ENCODE measurements at places on chromosomes 2 and 18.

DNA sequence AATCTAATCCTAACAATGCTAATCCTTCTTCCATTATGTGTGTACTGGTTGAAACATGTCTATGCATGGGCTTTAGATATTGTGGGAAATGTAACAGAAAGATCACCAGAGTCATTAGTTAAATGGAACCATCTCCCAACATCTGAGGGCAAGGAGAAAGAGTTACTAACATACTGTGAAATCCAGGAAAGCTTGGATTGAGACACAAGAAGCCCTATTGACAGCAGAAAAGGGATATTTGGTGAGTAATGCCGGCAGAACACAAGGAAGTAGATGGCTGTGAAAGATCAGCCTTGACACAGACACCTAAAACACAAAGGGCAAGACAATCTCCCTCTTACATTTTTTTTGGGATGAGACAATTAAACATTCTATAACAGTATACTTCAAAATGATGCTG is 28.5 kb upstream of the LAMA1 start:
- DNase-seq, result no peak

DNA sequence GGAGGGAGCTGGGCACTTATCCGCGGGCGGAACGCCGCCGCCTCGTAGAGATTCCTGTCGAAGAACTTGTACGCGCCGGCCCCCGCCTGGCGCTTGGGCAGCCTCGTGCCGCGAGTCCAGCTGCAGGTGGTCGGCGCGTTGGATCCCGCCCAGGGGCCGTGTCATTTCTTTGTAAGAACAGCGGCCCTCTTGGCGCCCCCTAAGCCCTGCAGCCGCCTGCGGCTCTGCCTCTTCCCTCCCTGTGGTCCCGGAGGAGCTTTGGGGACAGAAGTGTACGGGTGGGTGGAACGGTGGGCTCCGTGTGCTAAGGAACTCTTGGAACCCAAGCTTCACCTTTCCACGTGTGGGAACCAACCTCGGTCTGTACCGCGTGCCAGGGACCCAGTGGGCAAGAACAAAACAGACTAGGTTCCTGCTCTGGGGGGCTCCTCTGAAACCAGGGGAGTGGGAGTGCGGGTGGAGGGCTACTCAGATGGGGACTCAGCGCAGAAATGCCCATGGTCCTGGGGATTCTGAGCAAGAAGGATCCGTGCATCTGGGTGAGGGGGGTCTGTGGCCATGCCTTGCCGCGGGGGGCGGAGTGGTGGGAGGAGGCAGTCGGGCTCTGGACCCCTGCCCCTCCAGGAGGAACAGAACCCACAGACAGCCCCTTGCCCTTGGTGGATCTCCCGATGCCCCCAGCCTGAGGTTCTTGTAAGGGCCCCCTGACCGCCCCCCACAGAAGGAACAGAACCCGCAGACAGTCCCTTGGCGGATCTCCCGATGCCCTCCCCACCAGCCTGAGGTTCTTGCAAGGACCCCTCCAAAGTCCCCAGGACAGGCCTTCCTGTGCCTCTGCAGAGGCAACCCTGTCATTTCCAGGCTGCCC is 1.5 kb downstream of the GPC1 start:
- DNase-seq, result no peak

- no peak for DNase-seq
These were observed 3.8 kb downstream of the PROM2 start for GRCh38 chr2:95278051-95278471.

DNA sequence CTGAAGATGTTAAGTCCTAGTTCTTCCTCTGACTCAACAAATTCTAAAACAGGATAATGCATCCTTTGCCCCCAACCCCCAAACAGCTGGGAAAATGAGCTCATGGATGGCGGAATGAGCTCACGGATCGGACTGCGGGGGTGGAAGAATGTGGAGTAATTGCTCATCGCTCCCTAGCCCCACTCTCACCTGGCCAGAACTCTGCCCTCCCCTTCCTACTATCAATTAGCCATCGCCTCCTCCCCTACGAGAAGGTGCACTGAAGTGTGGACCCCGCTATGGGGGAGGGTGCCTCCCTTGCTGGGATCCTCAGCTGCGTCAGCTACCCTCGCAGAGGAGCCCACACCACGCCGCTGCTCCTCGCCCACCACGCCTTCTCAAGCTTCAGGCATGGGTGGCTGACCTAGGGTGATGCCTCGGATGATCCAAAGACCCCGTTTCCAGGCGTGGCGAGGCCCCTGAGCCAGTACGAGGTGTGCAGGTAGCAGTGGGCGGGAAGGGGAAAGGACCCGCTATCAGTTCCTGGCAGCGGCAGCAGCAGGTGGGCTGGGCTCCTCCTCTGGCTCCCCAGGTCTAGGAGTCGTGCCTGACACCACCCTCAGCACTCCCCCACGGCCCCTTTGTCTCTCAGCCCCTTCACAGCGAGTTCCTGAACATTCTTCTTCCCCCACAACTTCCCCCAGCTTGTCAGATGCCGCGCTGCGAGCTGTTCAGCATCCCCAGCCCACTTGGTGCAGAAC is 82.1 kb upstream of the POMC start:
- DNase-seq, result peak; percentile 59

DNA sequence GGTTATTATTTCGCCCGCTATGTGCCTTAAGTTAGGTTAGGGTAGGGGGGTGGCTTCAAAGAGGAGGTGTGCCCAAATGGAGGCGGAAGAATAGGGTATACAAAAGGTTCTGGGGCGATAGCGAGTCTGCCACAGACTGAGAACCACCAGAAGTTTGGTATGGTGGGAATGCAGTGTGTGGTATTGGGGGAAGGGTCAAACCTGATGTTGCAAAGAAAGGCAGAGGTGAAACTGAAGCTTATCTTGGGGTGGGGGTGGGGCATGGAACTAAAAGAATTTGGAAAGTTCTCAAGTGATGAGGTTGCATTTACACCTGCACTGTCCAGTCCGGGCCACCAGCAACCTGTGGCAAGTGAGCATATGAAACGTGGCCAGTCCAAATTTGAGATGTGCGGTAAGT is 11.8 kb upstream of the CCBE1 start:
- DNase-seq, result no peak

- DNase-seq, result no peak
These were observed 8.3 kb downstream of the KCNG2 start for GRCh38 chr18:79805926-79806487.

- no peak for DNase-seq
These were observed 739.3 kb upstream of the LRRTM4 start for GRCh38 chr2:78261454-78261853.

DNA sequence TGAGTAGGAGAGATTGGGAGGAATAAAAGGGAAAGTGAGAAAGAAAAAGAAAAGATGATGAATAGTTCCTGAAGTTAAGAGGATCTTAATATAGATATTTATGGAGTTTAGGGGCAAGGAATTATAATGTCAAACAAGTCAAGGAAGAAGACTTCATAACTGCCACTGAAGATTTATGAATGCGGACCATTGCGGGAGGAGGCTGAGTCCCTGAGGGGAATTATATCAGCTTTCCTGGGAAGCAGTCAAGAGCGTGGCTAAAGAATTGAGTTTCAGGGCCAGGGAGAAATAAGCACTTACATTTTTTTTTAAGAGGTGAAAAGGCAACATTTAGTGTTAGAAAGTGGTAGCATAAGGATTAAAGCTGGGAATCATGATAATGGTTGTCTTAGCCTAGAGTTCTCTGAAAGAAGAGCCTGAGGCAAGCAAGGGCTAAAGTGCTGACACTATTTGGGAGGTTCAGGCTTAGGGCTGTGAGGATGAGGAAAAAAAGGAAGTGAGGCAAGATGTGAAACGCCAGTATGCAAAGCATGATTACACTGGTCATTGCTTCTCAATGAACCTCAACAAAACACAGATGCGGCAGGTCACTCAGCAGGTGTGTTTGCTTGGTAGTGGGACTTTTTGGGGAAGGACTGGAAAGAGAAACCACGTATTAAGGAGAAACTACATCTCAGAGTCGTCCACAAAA is 217.1 kb downstream of the SLC4A3 start:
- no peak for DNase-seq

GRCh38 chr18:79677221-79677620 is 2.4 kb upstream of the CTDP1 start:
- no peak for DNase-seq

GRCh38 chr2:144086965-144087364 is 433.0 kb downstream of the ZEB2 start:
- DNase-seq, result no peak

- no peak for DNase-seq
These were observed 324.8 kb upstream of the HS6ST1 start for GRCh38 chr2:128643221-128644065.

DNA sequence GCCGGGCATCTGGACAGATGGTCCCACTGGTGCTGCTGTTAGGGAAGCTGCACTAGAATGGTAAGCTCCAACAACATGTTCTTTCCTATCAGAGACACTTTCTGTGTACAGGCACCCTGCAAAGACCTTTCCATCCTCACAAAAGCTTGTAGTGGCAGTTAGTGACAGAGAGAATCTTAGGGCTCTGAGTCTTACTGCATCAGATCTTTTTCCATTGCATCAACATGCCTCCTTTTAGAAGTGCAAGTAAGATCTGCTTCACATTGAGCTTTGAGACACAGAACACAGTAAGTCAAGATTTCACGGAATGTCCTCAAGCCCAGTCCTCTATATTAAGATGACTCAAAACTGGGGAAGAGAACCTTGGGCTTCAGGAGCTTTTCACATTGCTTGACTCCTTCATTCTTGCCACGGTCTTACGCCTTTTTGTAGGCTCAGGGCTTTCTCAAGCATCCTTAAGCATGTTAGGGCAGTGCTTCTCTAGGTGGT is 52.6 kb downstream of the ARL4C start:
- no peak for DNase-seq

DNA sequence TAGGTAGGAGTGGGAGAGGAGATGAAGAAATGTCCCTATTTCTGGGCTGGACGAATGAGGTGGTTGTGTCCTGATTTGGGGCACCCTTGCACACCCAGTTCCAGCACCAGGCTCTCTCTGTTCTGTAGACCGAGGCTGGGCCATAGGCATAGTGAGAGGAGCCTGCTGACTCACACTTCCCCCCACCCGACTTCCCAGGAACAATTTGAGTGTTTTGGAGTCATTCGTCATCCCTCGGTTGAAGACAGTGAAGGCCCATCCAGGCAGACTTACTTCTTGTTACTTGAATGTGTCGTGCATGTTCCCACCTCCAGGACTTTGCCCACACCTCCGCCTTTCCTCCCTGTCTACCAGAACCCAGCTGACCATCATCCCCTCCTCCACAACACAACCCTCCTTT is 179.1 kb downstream of the HAUS1 start:
- DNase-seq, result no peak

DNA sequence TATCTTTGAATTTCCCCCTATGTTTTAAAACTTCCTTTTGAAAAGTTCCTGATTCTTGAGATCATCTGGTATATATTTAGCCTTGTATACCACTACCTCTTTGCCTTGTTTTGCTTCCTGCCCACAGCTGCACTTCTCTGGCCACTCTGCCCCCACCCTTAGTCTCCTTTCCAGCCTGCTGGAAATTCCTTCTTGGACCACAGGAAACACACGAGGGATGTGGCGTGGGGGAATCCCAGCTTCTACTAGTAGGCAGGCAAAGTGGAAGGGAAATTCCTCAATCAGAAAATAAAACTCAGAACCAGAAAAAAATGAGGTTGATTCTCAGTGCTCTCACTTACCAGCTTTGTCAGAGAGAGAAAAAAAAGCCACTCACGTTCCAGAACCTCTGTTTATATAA is 13.4 kb downstream of the IL18RAP start:
- DNase-seq, result peak; percentile 26

DNA sequence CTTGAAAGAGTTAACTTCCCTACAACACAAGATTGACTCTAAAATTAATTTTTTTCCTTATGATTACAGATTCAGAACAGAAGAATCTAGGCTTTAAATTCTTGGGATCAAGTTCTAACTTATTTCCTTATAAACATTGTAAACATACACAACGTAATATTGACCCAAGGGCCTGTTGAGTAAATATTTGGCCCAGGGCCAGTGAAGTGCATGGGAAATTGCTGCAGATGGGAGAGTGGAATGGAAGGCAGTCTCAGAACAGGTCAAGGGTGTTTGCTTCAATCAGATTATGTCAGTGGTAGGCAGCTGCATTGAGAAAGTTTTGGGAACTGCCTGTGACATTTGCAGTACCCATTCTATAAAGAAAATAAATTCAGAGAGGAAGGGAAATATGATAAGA is 137.6 kb downstream of the MYO1B start:
- peak; percentile 69 for DNase-seq

DNA sequence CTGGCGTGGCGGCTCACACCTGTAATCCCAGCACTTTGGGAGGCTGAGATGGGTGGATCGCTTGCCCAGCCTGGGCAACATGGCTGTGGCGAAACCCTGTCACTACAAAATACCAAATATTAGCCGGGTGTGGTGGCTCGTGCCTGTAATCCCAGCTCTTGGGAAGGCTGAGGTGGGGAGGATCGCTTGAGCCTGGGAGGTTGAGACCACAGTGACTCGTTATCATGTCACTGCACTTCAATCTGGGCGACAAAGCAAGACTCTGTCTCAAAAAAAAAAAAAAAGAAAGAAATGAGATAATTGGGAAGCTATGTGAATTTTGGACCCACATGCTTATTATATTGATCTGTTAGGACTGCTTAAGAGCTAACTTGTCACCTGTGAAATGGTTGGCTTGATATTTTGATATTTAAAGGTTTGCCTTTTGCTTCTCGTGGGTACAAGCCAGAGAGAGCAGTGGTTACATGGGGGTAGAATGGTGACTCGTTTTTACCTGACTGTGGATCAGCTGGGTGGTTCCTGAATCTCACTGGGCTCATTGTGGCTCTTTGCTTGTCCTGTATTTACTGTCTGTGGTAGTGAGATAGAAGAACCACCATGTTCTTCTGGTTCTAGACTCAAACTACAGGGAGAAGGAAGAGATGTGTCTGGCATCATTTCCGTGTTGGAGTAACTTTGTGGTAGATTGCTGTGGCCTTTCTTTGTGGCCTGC is 28.9 kb downstream of the ZNF532 start:
- DNase-seq, result no peak

DNA sequence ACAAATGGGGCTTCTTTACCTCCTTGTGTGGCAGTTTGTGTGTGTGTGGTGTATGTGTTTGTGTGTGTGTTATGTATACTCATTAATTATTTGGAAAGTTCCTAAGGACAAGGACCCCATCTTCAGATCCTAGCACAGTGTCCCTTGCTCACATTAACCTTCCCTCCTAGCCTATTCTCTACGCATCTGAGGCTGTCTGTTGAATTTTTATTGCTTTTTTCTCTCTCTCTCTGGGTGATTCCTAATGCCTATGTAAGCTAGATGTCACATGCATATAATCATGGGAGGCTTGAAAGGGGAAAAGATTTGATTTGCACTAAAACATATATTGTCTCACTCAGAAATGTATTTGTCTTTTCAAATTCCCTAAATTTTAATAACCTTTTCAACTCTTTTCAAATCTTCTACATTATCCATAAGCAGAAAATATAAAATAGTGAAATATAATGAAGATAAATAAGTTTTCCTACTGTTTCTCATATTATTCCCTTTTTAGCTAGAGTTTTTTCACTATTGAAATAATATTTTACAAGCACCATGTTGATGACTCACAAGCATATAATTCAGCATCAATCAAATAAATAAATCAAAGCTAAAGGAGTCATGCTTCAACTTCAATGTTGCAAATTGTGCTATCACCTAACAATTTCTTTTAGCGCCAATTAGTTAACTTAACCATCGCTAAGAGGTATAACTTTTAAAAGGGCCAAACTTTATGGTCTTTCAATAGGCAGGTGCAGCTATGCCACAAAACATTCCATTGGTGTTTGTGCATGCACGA is 199.0 kb upstream of the ERBB4 start:
- DNase-seq, result no peak

Measured in skeletal muscle cell (primary cell).